A549 (cell line): ENCODE measurements at places on chromosomes 1 and 21.

DNA sequence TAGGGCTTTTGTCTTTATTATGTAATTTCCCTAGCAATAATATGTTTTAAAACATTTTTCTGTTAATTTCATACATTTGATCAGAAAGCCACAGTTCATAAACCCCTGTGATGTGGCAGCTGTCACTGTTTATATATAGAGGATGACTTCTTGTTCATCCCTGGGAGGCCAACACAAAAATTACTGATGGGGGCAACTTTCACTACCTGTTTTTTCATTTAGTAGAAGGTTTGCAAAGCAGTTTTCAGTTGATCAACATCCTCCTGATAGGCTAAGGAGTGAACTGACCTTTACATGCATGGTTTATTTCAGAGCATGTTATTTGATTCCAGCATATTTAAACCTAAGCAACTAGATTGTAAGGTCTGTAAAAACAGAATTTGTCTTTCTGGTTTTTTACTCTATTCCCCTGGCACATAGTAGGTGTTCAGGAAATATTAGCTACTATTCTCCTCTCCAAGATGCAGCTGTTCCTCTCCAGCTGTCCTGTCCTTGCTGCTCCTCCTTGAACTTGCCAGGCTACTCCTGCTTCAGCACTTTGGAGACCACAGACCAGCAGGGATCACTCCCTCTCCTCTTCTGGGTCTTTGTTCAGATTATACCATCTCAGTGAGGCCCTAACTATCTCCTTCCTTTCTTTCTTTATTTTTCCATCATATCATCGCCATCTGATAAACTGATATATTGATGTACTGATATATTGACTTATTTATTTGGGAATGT lies 54.7 kb downstream of the ROR1 start:
- DNase-seq = no peak

DNA sequence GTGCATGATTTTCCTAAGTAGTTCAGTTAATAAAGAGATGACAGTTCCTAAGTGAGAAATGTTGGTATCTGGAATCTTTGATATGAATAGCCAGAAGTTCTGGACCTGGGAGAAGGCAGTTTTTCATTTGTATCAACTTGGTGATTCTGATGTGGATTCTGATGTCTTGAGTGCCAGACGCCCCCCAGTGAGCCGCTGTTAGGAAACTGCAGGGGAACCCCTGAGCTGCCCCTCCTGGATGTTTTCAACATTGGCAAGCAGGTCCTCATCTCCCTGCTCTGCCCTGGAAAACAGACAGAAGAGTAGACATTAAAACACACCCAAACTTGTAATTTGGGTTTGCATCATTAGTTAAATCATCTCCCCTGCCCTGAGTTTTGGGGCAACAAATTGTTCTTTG lies 7.4 kb downstream of the ETS2 start:
- DNase-seq = no peak

DNA sequence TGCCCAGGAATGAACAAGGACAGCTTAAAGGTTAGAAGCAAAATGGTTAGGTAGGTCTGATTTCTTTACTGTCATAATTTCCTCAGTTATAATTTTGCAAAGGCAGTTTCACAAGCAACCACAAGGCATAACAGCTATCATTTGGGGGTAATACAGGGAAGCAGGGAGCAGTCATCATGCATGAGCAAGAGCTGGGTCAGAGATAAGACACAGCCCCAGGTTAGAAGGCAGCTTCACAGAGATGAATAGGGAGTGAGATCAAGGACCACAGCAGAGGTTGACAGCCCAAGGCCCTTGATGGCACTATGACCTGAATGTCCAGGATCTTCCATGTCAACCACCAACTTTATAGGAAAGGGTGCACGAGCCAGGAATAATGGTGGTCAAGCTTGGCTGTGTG lies 9.0 kb upstream of the CSRP1 start:
- DNase-seq = no peak

- DNase-seq = no peak
Measured at GRCh38 chr1:169698976-169699375, 12.4 kb downstream of the SELL start.

DNA sequence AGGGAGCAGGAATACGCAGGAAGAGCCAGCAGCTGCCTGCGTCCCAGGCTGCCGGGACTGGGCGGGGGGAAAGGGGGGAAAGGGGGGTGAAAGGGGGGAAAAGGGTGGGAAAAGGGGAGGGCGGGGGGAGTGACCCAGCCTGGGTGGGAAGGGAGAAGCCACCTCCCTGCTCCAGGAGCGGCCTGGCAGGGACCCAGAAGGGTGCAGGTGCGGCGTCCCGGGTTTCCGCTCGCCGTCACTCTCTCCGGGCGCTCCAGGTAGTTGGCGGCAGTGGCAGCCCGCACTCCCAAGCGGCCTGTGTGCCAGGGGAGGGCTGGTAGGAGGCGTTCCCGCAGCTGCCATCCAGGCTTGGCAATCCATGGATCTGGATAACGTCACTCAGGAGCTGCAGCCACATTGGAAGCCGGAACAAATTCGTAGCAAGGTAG lies 141.0 kb upstream of the NGF start:
- DNase-seq = no peak

- DNase-seq = no peak
Measured at GRCh38 chr1:6882414-6882813, 97.2 kb downstream of the CAMTA1 start.

DNA sequence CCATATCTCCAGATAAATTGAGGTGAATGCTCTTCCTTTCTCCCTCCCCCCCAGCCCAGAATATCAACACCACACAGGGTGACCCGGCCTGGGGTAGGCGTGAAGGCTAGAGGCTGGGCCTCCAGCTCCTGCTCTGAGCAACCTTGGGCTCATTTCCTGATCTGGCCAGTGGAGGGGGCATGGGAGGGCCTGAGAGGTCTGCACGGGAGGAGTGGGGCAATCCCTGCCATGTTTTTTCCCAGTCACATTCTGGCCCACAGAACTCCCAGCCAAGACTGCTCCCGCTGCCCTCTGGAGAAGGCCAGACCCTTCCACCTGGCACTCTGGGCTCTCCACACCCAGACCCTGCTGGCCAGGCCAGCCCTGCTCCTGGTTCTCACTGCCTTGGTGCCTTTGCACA lies 3.9 kb downstream of the CLDN19 start:
- peak; percentile 21 for DNase-seq

- no peak for DNase-seq
Measured at GRCh38 chr1:46370214-46370633, 23.9 kb upstream of the FAAH start.

DNA sequence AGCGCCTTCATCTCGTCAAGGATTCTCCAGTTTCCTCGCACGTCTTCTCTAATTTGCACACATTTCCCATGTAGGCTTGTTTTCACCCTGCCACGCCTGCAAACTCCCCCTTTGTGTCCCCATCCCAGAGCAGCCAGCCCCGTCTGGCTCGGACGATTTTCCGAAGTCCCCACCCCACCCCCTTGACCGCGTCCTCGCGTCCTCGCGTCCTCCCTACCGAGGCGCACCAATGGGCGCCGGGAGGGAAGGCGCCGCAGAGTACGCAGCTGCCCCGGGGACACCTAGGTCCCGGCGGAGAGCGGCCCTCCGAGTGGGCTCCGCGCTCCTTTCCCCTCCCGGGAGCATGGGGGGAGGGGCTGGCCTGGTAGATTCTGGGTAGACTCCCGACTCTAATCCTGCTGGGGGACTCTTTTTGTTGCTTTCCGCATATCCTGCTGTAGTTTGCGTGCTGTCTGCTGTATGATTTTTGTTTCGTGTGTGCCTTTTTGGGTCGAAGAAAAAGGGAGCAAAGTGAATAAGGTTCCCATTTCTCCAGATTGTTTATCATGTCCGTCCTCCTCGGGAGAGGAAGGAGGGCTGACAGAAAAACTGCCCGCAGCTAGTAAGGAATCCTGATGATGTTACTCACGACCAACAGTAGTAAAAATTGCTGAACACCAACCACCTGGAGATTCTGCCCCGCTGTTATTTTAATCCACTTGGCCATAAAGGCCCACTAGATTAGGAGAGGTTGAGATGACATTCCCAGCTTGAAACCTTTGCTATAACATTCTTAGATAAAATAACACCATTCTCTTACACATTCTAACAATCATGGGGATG lies 1.5 kb downstream of the CACHD1 start:
- DNase-seq = no peak

GRCh38 chr1:241109039-241109438 lies 248.0 kb downstream of the RGS7 start:
- no peak for DNase-seq

DNA sequence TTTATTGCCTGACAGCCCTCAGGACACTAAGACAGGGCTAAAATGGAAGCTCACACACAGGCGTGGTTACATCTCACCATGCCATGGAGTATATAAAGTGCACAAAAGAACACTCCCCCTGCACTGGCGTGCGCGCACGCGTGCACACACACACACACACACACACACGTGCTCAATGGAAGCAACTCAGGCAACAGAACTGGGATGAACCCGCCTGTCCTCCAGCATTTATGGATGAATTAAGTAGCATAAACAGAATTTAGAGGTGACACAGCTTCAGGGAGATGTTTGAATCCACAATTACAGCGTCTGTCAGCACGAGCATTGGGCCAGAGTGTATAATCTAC lies 146.5 kb upstream of the COA6 start:
- DNase-seq = no peak

DNA sequence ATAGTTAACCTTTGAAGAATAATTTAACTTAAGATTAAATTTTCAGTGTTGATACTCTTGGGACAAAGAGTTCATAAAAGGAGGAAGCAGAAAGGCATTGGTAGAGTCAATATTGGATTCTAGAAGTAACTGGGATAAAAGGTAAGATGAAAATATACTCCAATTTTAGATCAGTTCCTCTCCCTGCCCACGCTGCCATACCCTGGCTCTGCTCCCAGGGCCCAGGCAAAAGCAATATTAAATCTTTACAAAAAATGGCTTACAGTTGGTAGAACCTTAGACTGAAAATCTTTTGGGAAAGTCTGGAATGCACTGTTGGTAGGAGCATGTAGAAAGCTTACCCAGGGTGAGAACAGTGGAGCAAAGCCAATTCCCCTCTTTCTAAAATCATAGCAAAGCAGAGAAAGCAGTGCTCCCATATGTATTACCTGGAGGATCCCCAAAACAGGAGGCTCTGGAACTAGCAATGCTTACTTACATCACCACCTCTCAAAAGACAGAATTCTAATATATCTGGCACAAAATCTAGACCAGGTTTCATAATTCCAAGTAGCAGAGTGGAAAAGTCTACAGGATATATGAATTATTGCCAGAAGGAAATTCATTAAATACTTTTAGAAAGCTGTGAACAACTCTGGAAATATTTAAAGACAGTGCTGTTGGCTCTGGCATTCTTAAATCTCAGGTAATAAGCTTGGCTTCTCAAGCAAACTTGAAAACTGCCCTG lies 24.5 kb downstream of the KIAA0319L start:
- no peak for DNase-seq

GRCh38 chr21:24278711-24279110 lies 1328.6 kb downstream of the MRPL39 start:
- no peak for DNase-seq

GRCh38 chr1:68426594-68426993 lies 23.2 kb downstream of the RPE65 start:
- no peak for DNase-seq

DNA sequence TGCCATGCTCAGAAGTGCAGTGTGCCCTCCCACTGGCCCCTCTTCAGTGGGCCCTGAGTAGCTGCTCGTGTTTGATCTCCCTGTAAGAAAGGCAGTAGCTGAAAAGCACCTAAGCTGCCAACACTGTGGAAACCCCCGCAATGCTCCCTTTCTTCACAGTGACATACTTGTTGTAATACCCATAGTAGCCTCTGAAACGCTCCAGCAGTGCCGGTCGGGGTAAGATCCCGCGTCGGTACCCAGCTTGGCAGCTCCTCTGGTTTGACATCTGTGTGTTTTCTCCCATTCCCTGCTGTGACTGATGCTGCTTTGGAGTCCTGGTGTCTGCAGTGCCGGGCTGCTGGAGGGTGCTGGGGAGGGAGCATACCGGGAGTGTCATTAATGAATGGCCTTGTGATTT lies 3.6 kb downstream of the CHAF1B start:
- no peak for DNase-seq

DNA sequence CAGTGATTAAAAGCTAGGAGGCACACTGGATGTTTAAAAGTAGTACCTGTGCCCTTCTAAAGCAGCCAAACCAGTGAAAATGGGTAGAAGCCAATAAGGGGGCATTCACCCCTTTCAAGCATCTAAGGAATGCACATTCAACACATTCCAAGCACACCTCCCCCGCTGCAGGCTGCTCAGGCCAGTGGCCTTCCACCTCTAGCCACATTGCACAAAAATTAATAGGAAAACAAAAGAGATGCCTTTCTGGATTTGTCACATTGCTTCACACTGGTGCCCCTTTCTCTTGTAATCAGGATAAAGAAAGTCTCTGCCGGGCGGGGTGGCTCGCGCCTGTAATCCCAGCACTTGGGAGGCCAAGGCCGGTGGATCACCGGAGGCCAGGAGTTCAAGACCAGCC lies 834.0 kb downstream of the USP25 start:
- DNase-seq = peak; percentile 72

DNA sequence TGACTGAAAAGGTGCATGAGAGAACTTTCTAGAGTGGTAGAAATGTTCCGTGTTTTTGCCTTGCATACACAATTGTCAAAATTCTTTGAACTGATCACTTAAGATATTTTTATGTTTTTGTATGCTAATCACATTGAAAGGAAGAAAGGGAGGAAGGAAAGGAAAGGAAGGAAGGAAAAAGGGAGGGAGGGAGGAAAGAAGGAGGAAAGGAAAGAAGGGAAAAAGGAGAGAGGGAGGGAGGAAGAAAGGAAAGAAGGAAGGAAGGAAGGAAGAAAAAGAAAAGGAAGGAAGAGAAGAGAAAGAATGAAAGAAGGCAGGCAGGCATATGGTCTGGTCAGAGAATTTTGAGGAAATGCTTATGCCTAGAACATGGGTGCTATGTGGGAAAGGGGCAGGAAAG lies 68.4 kb upstream of the PGBD5 start:
- DNase-seq = no peak

DNA sequence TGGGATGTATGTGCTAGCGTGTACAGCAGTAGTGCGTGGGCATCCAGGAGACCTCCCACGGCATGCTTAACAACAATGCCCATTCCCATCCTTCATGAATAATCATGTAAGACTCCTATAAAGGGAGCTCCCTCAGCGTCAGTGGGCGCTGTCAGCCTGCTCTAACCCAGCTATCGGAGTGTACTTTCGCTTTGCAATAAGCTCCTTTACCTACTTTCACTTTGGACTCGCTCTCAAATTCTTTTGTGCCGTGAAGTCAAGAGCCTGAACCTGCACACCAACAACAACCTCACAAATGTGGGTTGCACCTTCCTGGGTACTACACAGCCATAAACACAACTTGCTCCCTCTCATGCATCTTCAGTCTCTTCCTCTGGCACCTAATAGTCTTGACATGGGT lies 114.8 kb upstream of the PAXBP1 start:
- no peak for DNase-seq

GRCh38 chr1:93180723-93181613 lies at the start of gene CCDC18:
Gene CCDC18, plus strand, starts transcription at chr1:93180724. Its CDS starts 2,638 bp downstream, at chr1:93183362.
- peak; percentile 64 for DNase-seq
